ENCODE measurements at places on chromosomes 2 and 18.

- DNase-seq = no peak
These were observed 120.5 kb downstream of the ANKRD44 start for GRCh38 chr2:197190100-197190432.

DNA sequence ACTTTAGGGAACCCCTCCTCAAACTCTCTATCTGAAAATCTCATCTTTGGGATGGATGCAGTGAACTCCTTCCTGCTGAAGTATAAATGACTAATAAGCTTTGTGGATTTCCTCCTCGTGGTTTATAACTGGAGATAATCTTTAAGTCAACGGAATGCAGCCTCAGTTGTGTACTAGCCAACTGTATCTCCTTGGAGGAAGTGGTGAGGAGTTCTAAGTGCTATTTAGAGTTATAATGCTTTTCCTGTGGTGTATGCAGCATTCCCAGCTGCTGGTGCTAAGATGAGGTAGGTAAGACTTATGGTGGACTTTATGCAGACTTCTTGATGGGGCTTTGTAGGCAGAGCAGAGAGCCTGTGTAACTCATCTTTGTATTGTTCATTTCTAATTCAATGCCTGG lies 90.9 kb downstream of the LYPD6B start:
- peak; percentile 41 for DNase-seq

- DNase-seq = no peak
These were observed 38.0 kb downstream of the CABYR start for GRCh38 chr18:24176727-24177416.

- DNase-seq = peak; percentile 30
These were observed 329.7 kb upstream of the NRP2 start for GRCh38 chr2:205352593-205352992.

DNA sequence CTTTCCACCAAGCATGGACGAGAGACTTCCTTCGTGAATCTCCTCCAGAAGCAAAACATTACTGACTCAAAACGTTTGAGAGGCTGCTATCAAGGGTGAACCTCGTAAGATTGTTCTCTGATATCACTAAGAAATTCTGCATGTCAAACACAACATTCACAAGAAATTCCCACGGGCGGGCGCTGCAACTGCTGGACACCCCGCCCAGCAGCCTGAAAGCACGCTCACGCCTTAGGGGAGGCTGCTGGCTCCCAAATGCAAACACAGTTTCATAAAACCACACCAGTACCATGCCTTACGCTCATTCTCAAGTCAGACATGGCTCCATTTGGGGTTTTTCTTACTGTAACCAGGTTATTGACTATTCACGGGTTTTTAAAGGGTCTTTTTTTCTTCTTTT lies 39.0 kb downstream of the MBP start:
- no peak for DNase-seq

DNA sequence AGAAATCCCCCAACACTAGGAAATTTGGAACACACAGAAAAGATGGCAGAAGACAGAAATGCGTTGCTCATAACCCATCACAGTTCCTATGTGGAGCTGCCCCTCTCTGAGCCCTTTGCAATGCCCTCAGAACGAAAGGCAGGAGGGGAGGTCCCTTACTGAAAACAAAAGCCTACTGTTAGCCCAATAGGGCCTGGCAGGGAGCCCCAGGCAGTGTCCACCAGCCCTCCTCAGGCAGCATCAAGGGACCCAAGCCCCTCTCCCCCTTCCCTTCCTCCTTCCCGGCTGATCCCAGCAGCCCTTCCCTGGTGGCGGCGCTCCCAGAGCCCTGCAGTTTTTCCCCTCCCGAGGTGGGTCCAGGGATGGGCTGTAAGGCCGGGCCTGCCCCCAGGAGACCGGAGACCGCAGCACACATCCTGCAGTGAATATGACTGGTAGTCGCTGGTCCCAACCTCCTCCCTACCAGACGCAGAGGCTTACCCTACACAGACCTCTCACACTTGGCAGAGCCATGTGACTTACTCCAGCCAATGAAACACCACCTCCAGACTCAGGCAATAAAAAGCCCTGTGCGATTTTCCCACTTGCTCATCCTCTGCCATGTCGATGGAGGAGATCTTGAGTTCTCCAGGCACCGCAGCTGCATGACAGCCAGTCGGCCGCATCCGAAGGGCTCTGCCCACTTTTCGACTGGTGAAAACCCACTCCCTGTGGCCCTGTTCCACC lies 19.4 kb upstream of the DUSP2 start:
- DNase-seq = no peak

- no peak for DNase-seq
These were observed 230.8 kb upstream of the CHAC2 start for GRCh38 chr2:53536583-53537361.

GRCh38 chr18:61222206-61222605 lies 111.0 kb upstream of the CDH20 start:
- no peak for DNase-seq

DNA sequence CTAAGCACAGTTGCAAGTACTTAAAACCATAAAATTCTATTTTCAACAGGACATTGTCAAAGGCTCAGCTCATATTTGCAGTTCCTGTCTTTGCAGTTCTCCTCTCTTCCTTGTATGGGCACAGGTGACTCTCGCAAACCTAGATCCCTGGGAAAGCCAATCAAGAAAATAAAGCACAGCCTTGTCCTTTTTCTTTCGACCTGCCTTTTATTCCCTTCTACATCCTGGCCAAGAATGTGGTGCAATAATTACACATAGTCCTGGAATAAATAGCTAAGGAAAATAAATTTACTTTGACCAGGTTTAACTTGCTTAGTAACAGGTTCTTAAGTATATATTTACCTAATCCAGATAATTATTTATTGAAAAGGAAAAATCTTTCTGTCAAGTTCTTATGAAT lies 20.2 kb downstream of the ATG16L1 start:
- DNase-seq = no peak

DNA sequence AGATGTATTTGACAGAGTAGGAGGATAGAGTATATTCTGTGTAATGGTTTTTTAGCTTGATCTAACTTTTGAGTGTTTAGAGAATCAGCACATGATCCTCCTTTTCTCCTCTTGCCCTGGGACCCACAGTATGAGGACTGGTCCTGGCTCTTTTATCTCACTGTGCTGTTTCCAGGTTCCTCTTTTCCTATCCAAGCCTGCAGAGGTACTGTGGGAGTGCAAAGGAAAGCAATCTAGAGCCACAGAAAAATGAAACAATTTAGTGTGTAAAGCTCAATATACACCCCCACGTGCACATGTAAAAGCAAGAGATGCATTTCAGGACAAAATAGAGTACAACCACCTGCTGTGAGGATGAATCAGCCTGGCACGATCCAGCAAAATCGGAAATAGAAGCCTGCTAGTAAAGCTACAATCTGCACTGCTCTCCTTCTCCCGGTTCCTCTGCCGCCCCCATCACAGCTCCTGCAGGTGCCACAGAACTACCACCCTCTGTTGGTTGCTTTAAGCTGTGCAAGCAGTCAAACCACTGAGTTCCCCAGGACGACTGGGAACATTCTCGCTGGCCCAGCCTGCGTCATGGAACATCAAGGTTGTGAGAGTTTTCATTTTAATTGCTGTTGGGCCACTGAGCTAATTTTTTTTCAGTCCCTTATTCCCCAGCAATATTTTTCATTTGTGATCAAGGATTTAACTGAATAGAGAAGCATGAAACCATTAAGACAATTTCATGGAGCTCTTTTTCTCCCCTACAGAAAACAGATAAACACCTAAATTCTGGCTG lies 47.8 kb upstream of the MAPRE3 start:
- no peak for DNase-seq

DNA sequence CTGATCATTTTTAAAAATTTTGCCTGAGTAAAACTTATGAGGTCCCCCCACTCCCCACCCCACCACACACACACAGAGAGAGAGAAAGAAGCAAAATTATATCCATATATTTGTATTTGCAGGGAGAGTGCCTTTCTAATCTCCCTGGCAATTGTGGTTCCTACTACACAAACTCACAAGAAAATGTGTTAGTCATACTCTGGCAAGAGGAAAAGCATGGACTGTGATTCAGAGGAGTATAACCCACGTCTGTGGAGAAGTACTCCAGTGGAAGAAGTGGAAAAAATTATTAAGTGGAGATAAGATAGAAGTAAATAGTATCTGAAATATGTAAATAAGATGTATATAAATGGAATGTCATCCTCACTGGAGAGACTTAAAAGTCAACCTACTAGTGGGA lies 114.0 kb downstream of the DSEL start:
- DNase-seq = peak; percentile 77

DNA sequence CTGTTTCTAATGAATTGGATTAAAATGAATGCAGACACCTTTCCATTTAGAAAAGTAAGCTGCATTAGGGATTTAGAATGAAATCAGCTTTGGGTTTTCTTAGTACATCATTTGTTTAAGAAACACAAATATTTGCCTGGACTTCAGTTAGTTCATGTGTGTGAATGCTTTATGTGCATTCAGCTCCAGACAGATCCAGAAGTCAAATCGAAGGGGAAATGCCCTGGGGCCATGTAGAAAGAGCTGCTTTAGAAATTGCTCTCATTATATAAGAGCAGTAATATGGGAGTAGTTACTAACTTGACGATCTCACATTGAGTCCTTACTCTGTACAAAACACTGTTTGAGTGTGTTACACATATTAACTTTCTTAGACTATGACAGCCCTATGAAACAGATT lies 88.0 kb upstream of the TTC39C start:
- no peak for DNase-seq

DNA sequence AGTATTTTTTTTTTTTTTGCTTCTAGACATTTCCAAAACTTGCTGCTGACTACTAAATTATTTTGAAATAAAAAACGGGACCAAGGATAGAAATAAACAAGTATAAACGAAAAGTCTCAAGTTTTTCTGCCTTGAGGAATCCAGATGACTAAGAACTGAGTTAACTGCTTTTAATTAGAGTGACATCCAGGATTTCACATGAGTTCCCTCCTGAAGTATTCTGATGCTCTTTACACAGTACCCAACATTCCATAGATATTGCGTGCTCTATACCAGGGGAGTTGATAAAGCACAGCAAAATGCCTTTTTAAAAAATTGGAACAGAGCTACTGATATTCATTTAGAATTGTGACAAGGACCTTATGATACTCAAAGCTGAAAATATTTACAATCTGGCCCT lies 618.0 kb downstream of the CCDC85A start:
- no peak for DNase-seq

- no peak for DNase-seq
These were observed 18.2 kb upstream of the BOK start for GRCh38 chr2:241540401-241540770.

DNA sequence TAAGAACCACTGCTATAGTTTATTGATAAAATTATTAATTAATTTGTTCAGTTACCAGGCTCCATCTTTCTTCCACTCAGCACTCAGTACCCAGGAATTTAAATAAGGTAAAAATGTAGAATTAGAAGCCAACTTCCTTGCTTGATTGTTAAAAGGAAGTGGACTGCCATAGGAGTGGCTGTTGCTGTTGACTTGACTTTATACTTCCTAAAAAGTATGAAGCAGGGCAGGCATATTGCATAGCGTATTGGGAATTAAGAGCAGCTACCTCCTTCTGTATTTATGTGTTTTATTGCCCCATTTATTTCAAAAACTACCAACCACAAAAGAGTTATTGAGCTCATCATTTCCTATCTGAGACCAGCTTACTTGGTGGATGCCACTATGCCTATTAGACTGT lies 27.9 kb downstream of the PSMD1 start:
- no peak for DNase-seq

DNA sequence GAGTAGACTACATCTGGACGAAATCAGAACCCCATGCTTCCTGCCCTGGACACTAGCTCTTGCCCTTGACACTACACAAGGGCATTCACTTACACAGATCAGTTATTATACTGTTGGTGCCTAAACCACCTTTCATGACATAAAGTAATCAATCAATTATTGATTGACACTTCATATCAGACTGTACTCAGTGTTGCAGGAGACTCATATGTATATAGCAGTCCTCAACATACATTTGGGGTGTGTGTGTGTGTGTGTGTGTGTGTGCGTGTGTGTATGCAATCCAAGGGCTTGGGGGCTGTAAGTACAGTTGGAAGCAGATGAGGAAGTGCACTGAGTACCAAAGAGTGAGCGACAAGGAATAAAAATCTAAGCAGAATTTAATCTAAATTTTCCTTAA lies 5.1 kb downstream of the CDH2 start:
- DNase-seq = no peak

DNA sequence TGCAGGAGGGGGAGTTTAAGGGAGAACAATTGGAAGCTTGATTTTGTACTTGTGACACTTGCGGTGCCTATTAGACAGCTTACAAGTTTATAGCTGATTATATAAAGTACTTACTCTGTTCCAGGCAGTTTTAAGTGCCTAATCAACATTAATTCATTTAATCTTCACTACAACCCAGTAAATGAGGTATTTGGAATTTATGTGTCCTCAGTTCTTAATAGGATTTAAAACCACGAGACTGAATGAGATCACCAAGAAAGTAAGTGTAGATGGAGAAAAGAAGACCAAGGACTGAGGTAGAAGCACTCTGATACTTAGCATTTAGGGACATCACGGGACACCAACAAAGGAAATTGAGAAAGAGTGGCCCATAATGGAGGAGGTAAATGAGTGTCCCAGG lies 49.8 kb downstream of the ZC3H15 start:
- no peak for DNase-seq

- DNase-seq = no peak
These were observed 64.5 kb upstream of the FAM124B start for GRCh38 chr2:224466304-224466895.

- peak; percentile 24 for DNase-seq
These were observed 38.4 kb downstream of the EIF4E2 start for GRCh38 chr2:232588680-232589585.

DNA sequence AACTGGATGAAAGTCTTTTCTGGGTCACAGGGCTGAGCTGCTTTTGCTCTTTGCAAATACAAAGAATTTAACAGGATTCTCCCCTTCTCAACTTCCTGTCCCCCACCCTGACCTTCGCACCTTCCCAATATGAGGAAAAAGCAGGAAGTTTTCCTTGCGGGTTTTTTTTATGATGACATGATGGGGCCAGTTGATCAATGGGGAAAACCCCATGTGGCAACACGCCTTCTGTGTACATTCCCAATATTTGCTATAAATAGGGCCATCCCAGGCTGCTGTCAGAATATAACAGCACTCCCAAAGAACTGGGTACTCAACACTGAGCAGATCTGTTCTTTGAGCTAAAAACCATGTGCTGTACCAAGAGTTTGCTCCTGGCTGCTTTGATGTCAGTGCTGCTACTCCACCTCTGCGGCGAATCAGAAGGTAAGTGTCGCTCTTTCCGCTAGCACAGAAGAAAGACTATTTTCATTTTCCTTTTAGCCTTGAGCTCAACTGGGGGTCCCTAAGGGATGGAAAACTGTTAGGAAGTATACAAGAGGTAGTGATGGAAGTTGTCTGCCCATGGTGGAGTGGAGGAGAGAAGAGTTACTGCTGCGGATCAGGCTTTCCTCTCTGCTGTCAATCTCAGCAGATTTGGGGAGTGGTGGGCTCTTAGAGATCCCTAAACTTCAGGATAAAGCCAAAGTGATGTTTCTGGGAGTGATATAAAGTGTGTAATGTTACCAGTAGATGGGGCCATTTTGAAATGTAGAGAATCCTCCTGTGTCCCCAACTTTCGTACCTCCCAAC lies at the start of gene CCL20:
Gene CCL20, plus strand, starts transcription at position 281 of the 792 bp plus-strand sequence. Its CDS starts 70 bp downstream, at position 351.
- no peak for DNase-seq

- no peak for DNase-seq
These were observed 436 bp upstream of the ITPRIPL1 start for GRCh38 chr2:96324721-96325040.

All from non-pigmented ciliary epithelial cell (primary cell).